ENCODE measurements at places on chromosomes 6 and 20. TPM values are rescaled to one million over a fixed set of nuclear protein-coding genes. Genes with fewer than 3 reads are reported as not detected.

DNA sequence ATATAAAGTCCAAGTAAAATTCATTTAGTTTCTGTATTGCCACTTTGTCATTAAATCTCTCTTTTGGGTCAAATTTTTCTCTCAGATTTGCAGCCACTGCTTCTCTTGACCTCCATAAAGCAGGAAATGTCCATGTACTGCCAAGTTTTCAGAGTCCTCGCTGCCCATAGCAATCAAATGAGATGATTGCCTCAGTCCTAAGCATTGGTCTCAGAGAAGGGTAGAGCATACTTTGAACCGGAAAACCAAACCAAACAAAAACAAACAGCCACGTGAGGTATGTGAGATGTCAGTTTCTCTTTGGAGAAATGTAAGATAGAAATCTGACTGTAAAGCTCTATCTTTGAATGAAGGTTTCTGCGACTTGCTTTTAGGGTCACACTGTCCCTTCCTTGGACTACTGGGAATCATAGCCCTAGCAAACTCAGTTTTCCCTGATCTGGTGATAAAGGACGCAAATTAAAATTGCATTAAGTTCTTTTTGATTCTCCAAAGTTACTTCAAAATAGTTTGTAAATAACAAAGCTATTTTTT lies 505.4 kb upstream of the CITED2 start:
- no peak for DNase-seq

LZTS3 gene
- 77.9 TPM for polyA plus RNA-seq

IL17A gene
- not detected for polyA plus RNA-seq

DNA sequence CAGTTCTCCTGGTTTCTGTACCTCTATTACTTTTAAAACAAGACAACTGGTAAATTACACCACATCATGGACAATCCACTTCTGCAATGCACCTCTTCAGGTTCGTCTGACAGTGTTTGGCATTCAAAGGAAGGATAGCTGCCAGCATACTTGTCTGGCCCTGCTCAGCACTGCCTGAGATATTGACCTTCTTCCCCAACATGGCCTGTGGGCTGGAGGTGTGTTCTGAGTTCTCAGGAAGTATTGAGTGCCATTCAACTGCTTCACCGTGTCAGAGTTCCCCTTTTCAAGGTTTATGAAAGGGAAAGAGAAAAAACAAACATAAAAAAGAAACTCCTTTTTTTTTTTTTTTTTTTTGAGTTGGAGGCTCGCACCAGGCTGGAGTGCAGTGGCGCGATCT lies 267.9 kb upstream of the SASH1 start:
- no peak for DNase-seq

GRCh38 chr6:13425943-13426931 lies 61.2 kb downstream of the GFOD1 start:
- DNase-seq, result no peak

BYSL gene
- polyA plus RNA-seq, result 24.3 TPM

All from brain (organoid and tissue), 16 donors.